Stimulated activated CD4-positive, alpha-beta T cell treated with anti-CD3 and anti-CD28 coated beads, TNF-alpha, amount 100 ng/mL, for 24 hours (primary cell): ENCODE measurements at places on chromosomes 6 and 20.

GRCh38 chr6:15843764-15844163 lies 180.9 kb upstream of the DTNBP1 start:
- no peak for DNase-seq

GRCh38 chr20:25296094-25297093 lies 48.5 kb downstream of the PYGB start:
- DNase-seq = no peak

DNA sequence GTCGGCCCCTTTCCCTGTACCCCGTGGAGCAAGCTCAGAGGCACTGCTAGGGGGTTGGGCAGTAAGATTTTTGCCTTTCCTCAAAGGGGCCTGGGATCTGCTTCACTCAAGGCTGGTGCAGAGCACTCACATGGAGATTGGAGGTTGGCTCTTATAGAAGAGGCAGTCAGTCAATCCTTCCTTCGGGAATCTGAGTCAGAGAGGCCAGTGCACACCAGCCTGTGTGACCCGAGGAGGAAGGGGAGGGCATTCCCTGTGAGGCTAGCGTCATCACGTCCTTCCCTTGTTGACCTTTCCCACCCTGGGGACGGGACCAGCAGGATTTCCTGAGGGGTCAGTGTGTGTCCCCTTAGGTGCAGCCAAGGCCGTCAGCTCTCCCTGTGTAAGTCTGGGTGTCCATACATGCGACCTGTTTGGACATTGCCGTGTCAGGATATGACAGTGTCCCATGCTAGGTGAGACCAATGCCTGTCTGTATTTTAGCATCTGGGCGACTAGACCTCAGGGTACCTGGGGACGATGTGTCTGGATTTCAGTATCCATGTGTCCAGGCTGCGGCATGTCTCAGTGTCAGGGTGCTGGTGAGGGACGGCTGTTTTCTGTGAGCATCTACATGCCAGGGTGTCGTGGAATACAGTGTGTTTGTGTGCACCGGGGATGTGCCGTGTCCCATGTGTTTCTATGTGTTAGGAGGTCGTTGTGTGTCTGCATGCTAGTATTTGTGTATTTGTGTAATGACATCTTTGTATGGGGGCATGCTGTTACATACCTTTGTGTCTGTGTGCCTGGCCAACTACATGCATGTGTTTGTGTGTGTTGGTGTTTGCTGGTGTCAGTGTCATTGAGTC lies 2.8 kb upstream of the ZNF512B start:
- DNase-seq = no peak

DNA sequence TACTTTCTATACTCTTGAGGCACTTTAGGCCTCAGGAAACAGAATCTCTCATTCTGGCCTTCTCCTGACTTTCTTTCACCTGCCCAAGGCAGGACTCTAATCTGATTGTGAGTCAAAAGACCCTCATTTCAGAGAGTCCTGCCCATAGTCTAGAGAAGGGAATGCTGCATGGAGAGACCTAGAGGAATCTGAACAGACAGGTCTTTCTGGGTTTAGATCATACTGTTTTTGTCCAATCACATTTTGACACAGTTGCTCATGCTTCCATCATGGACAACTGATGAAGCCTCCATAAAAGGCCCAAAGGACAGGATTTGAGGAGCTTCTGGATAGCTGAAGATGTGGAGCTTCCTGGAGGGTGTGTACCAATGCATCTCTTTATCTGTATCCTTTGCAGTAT lies 48.1 kb upstream of the BTBD3 start:
- no peak for DNase-seq

- DNase-seq = no peak
Measured at GRCh38 chr6:42431356-42431755, 20.4 kb downstream of the TRERF1 start.

DNA sequence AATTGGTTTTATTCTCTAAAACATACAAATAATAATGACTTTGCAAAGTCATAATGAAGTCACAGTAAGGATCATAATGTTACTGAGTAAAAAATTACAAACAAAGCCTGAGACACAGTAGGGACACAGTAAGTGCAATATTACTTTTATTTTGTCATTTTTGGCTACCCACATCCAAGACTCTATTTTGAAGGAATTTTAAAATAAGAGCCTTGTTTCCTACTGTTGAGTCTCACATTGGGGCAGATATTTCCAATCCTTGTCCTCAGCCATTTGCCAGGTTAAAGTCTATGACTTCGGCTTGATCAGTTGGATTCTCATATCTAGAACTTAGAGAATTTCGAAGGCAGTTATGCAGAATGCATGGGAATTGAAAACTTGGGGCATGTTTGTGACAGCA lies 10.8 kb upstream of the RHAG start:
- DNase-seq = no peak

GRCh38 chr6:100209323-100210136 lies 215.5 kb upstream of the MCHR2 start:
- no peak for DNase-seq

- DNase-seq = no peak
Measured at GRCh38 chr20:40942775-40943174, 85.8 kb upstream of the TOP1 start.

DNA sequence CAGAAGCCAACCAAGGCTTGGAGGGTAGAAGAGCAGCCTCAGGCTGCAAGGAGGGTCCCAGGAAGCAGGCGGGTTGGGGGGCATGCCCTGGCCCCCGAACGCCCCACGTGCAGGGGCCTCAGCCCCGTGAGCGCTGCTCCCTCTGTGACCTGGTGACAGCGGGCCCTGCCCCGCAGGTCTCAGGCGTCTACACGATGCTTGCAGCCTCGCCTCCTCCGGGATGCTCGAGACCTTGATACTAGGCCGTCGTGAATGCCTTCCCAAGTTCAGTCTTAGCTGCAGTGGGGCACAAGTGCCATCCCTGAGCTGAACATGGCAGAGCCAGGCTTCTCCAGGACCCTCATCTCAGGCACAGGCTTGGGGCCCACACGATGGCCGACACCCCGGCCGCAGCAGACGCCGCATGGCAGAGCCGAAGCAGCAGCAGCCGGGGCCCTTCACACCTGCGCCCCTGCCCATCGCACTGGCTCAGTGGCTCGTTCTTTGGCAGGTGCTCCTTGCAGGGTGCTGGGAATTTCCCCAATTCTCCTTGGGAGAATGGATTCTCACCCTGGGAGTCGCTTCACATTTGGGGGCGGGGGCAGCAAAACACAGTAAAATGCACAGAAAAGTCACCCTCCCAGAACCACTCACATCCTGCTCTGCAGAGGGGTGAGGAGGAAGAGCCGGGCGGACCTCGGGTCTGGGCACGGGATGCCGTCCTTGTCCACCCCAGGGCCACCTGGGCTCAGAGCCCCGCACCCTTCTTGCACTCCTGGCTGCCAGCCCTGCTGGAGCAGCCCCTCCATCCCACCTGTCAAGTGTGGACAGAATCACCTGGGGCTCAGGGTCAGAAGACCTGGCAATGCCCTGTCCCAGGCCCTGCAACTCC lies 161.8 kb downstream of the DLL1 start:
- DNase-seq = no peak

- no peak for DNase-seq
Measured at GRCh38 chr20:44715499-44716308, 535 bp downstream of the CCN5 start.

GRCh38 chr20:10488534-10488933 lies 53.4 kb downstream of the SLX4IP start:
- DNase-seq = no peak

DNA sequence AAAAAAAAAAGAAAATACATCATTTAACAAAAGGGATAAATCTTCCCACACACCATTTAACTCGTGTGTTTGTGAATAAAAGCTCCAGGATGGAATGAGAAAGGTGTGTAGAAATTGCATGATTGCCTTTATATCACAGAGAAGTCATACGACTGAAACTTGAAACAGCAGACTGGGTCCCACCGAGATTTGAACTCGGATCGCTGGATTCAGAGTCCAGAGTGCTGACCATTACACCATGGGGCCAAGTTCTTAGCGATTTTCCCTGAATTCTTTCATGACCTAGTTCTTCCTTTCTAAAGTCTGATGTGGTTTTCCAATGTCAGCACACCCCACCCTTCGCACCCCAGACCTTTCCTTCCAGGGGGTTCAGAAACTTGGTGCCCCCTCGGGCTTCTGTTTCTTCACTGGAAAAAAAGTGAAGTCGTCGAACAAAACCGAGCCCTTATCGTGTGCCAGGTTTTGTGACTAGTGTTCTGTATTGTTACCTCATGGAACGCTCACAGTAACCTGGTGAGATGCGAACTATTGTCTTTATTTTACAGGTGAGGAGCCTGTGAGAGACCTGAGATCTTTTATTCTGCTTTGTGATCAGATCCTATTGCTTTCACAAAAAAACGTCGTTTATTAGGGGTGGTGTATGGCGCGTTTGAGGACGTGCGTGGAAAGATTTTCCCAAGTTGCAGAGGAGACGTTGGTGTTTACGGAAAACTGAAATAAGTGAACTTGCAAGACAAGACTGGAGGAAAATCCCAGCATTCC lies 120.8 kb downstream of the OR2B2 start:
- DNase-seq = no peak

- DNase-seq = no peak
Measured at GRCh38 chr6:43915986-43916923, 146.2 kb downstream of the VEGFA start.
